ENCODE measurements at places on chromosomes 7 and 10.

- no peak for DNase-seq
Measured at GRCh38 chr7:74461970-74462706, 8.4 kb downstream of the GTF2IRD1 start.

GRCh38 chr7:114821030-114821900 lies 100.6 kb upstream of the MDFIC start:
- DNase-seq: no peak

DNA sequence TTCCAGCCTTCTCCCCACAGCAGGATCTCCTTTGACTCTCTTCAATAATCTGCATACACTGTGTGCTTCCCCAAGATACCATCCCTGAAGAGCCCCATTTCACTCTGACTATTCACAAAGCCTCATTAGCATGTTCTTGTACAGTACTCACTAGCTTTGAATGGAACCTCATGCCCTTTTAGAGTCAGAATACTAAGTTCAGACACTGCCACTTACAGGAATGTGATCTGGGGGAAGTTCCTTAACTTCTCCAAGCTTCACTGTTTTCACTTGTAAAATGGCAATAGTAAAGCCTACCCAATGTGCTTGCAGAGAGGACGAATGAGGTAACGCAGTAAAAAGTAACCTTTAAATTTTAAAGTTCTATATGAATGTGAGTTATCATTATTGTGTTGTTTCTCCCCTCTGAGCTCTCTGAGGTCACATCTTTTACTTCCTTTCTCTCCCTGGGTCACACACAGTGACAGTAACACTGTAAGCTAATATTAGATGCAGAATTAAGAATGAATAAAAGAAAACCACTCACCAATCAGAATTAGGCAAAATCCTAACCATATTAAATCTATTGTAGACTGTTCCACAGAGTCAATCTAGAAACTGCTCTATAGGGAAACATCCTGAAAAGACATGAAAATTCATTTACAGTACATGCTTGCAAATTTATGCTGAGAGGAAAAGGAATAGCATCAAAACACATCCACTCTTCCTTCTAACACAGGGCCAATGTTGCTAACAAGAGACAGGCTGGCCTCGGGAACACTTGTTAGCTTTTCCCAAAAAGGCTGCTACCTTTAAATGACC lies 64.2 kb upstream of the IL6 start:
- no peak for DNase-seq

- DNase-seq: no peak
Measured at GRCh38 chr7:44149571-44150465, 8.7 kb upstream of the MYL7 start.

GRCh38 chr7:151597541-151598444 lies 78.1 kb upstream of the RHEB start:
- no peak for DNase-seq

GRCh38 chr7:73557397-73558257 lies at the start of gene BCL7B:
TSS of gene BCL7B (minus strand) at chr7:73557690. CDS start at chr7:73557578, 112 bp downstream.
- peak; percentile 72 for DNase-seq

- DNase-seq: no peak
Measured at GRCh38 chr7:68770649-68771048, 827.6 kb upstream of the AUTS2 start.

- no peak for DNase-seq
Measured at GRCh38 chr7:42617806-42618457, 293.9 kb downstream of the C7orf25 start.

- no peak for DNase-seq
Measured at GRCh38 chr10:126049759-126050700, 153.7 kb downstream of the FANK1 start.

DNA sequence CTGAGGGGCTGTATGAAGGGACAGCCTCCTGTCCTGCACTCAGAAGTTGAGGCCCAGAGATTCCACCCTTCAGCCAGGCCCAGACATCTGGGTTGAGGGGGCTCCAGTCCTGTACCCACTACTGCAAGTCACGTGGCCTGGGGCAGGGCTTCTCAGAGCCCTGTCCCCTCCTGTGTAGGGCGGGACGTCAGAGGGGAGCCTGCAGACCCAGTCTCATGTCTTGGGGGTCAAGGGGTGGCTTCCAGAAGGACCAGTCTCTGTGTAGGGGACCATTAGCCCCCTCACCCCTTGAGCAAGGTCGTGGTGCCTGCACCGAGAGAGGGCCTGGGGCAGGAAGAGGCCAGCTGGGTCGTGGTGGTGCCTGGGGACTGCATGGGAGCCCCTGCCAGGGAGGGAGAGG lies 593 bp upstream of the PILRA start:
- no peak for DNase-seq

GRCh38 chr7:24820730-24821044 lies 63.4 kb upstream of the GSDME start:
- no peak for DNase-seq

- peak; percentile 72 for DNase-seq
Measured at GRCh38 chr7:1028775-1029636, 15.3 kb upstream of the GPR146 start.

- DNase-seq: no peak
Measured at GRCh38 chr7:20798081-20798693, 11.5 kb upstream of the SP8 start.

DNA sequence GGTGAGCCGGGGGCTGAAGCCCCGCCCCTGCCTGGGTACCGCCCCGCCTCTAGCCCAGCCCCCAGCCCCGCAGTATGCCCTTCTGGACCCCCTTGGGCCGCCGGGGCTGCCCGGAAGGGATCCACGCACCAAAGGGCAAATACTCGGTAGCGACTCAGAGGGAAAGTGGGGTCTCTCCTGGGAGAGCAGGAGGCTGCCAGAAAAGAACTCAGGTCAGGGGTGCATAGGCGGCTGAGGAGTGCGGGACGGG lies 796 bp downstream of the FBXL15 start:
- no peak for DNase-seq

- DNase-seq: no peak
Measured at GRCh38 chr7:157633465-157634185, 296.8 kb downstream of the DNAJB6 start.

DNA sequence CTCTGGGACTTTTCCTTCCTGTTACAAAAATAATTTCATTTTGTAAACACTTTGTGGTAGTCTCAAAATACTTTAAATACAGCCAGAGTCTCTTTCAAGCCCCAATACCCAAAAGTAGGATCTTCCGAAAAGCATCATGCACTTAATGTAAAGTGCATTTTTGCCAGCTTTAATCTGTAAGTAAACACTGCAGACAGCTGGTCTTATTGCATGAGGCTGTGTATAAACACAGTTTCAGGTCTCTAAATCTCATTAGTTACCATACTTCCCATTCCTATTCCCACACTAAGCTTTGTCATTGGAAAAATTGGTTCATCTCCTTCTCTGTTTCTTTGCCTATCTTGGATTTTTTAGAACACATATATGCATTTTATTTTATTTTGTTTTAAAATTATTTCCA lies 87.6 kb upstream of the GNAI1 start:
- DNase-seq: no peak

DNA sequence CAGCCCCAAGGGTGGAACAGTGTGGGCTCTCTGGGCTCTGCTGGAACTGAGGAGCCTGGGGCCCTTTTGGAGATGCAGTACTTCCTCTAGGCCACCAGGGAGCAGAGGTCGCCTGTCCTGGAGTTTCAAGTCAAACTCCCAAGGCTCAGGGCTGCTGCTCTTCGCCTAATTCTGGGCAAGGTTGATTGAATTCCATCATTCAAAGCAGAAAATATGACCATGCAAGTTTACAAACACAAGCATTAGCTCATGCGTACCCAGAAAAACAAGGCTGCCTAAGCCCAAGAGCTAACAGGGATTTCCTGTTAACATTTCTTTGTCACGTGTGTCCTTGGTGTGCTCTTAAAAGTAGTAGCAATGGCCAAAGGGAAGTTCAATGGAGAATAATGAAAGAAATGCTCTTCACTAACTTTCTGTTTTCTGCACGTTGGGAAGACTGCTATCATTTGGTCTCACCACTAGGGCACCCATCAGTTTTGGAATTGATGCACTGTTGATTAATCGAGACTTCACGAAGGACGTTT lies 20.1 kb downstream of the LDB3 start:
- DNase-seq: peak; percentile 57

DNA sequence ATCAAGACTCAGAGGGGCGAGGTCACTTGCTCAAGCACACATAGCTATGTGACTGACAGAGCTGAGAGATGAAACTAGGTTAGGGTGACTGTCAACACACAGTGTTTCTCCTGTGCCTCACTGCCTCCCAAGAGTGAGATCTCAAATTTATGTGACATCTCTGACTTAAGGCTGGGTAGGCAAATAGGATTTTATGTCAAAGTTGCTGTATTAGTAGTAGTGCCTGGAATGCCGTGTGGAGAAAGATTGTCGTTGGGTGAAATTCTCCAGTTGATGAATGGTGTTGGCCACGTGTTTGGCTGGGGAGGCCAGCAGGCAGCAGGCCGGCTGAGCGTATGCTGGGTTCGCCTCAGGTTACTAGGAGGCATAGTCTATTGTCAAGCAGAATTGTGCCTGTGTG lies 148.3 kb upstream of the BMPER start:
- DNase-seq: no peak

DNA sequence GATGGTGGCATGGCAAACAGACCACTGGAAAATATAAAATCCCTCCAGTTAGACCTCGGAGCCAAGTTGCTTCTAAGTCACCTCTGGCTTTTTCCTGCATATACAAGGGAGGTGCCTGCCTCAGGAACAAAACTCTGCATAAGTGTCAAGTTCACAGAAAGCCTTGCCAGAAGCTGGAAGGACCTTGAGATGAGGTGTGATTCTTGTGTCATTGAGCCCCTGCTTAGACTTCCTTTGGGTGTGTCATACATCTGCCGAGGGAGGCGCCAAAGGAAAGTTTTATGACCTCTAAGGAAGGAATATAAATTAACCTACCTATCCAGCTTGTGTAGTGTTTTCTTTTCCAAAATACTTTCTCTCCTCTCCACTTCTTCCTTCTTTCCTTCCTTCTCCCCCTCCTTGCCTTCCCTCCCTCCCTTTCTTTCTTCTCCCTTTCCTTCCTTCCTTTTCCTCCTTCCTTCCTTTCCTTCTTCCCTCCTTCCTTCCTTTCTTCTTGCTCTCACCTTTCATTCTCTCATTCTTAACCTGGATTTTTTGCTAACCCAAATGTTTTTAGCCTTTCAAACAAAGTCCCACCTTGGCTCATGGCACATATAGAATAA lies 75.2 kb downstream of the TRIL start:
- DNase-seq: no peak

DNA sequence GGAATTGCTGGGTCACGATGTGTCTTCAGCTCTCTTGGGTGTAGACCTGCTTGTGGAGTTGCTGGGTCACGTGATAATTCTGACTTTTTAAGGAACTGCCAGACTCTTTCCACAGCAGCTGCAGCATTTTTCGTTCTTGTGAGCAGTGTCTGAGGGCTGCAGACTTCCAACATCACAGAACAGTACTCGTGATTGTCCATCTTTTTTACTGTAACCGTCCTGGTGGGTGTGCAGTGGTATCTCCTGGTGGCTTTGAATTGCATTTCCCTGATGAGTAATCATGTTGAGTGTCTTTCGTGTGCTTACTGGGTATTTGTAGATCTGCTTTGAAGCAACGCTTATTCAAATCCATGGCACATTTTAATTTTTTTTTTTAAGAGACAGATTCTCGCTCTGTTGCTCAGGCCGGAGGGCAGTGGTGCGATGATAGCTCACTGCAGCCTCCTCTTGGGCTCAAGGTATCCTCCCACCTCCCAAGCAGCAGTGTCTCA lies 22.7 kb downstream of the INPP5A start:
- DNase-seq: no peak

DNA sequence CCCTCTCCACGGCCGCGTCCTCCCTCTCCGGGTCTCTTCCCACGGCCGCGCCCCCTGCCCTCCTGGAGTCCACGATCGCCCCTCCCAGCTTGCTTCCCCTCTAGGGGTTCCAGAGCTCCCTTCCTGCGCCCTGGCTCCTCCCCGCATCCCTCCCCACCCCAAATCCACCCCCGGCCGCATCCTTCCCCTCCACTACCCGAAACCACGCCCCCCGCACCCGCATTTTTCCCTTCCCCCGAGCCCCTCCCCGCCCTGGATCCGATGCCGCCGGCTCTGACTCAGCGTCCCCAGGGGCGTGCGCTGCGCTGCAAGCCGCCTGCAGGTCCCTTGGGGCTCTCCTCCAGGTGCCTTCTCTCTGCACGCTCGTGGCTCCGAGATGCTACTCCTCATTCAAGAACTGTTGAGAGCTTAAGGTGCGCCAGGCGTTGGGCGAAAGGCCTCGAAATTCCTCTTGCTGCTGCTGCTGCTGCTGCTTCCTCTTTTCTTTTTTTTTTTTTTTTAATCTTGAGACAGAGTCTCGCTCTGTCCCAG lies 372 bp upstream of the TMEM130 start:
- DNase-seq: peak; percentile 76

DNA sequence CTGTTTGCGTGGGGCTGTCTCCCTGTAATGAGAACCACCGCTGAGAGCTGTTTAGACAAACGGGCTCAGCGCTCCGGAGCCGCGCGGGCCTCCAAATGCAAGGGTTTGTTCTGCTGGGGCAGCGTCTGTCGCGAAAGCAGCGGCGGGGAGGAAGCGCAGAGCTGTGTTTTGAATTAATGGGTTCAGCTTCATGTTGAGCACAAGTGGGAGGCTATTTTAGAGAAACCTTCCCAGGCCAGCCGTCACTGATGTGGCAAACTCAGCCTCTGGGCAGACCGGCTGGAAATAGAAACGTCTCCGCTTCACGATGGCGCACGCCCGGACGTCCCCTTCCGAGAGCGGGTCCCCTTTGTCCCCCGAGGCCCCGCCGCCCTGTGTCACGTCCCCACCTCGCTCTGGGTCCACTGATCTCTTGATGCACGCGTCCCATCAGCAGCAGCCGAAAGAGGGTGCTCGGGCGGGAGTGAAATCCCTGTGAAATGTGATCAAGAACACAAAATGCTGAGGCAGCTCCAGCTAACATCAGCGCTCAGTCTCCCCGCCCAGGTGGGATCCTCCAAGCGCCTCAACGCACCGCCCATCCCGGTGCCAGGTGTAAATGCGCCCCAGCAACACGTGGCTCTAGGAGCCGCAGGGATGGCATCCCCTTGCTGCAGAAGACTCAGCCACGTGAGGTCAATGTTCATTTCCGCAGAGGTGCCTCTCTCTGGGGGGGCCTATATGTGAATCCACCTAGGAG lies 44.9 kb downstream of the BAMBI start:
- DNase-seq: no peak

DNA sequence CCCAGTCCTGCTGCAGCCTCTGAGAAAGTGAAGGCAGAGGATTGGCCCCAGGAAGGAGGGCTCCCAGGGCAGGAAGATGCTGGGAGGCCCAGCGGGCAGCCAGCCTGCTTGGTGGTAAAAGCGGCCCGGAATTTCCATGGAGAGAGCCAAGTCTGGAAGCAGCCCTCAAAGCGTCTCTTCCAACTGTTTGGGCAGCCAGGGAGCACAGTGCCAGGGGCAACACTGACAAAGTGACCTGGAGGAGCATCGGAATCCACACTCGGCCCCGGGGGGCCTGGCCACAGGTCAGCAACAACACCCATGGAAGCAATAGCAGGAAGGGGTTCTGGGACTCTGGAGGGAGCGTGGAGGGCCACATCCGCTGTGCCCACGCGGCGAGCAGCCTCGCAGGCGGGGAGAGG lies 63.2 kb upstream of the FGFR2 start:
- DNase-seq: no peak
